ENCODE measurements at places on chromosomes 7 and 10. TPM values are rescaled to one million over a fixed set of nuclear protein-coding genes. Genes with fewer than 3 reads are reported as not detected.

DNA sequence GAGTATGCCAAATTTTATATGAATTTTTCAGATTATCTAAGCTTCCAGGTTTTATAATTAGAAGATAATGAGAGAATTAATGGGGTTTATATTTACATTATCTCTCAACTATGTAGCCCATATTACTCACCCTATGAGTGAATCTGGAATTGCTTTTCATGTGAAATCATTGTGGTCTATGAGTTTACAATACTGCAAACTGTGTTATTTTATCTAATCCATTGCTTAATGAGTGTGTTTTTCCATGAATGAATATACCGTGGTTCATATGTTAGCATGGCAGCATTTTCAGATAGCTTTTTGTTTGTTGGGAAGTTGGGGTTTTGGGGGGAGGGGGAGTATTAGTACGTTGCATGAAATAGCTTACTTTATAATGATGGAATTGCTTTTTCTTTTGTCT is 44.5 kb downstream of the FGFBP3 start:
- H3K27ac ChIP-seq, result no peak overlapping the region
- H3K4me3 ChIP-seq, result no peak overlapping the region
- peaks cover 24% of the 10 kb centered on the region for H3K36me3 ChIP-seq
- H3K27me3 ChIP-seq, result no peaks in the 10 kb centered on the region
- DNase-seq, result no peak
- H3K4me1 ChIP-seq, result no peaks in the 10 kb centered on the region

GRCh38 chr7:125654076-125654475 is 724.5 kb upstream of the POT1 start:
- DNase-seq, result no peak
- no peak overlapping the region for H3K4me3 ChIP-seq
- H3K27me3 ChIP-seq, result no peaks in the 10 kb centered on the region
- H3K27ac ChIP-seq, result no peak overlapping the region
- no peaks in the 10 kb centered on the region for H3K4me1 ChIP-seq
- no peaks in the 10 kb centered on the region for H3K36me3 ChIP-seq

ABI1 gene
- total RNA-seq, result 50.5 TPM

DNA sequence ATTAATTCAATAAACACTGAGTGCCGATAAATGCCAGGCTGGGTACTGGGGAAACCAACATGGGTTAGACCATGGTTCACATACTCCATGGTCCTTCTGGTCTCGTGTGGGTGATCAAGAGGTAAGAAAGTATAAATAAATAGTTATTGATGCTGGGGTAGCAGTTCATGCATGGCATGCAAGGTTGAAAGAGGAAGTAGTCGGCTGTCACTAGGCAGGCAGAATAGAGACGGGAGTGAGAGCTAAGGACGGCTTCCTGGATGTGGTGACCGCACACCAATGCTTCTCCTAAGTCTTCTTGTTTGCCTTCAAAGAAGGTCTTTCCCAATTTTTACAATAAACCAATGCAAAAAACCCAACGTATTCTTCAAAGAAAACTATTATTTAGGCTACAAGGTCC is 208.6 kb downstream of the ADAM12 start:
- H3K27ac ChIP-seq, result no peak overlapping the region
- no peaks in the 10 kb centered on the region for H3K27me3 ChIP-seq
- H3K36me3 ChIP-seq, result no peaks in the 10 kb centered on the region
- DNase-seq, result no peak

DNA sequence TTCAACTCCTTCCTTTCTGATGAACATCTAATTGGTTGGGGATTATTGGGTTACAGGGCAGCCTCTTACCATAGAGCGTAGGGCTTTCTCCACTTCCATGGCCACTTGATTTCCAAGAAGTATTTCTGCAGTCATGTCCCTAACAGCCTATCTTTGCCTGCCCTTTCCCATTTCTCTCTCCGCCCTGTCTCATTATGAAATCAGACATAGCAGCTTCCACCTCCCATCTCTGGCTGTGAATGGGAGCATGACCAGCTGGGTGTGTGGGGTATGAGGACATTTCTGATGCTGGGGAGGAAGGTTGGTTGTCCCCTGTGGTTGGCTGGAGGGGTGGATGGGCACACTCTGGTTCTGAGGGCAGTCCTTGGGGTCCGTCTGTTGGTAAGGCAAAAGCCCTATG is 41.2 kb downstream of the ADCYAP1R1 start:
- no peak for DNase-seq
- H3K4me1 ChIP-seq, result no peaks in the 10 kb centered on the region
- H3K36me3 ChIP-seq, result no peaks in the 10 kb centered on the region
- H3K4me3 ChIP-seq, result no peak overlapping the region

GRCh38 chr10:132538790-132539421 is 1.3 kb downstream of the INPP5A start:
- H3K27ac ChIP-seq, result peak overlapping the region; percentile 83
- no peak for DNase-seq
- H3K4me3 ChIP-seq, result peak overlapping the region; percentile 94
- peaks cover 28% of the 10 kb centered on the region for H3K4me1 ChIP-seq
- no peaks in the 10 kb centered on the region for H3K36me3 ChIP-seq
- H3K27me3 ChIP-seq, result no peaks in the 10 kb centered on the region

GRM3 gene
- total RNA-seq, result not detected

DNA sequence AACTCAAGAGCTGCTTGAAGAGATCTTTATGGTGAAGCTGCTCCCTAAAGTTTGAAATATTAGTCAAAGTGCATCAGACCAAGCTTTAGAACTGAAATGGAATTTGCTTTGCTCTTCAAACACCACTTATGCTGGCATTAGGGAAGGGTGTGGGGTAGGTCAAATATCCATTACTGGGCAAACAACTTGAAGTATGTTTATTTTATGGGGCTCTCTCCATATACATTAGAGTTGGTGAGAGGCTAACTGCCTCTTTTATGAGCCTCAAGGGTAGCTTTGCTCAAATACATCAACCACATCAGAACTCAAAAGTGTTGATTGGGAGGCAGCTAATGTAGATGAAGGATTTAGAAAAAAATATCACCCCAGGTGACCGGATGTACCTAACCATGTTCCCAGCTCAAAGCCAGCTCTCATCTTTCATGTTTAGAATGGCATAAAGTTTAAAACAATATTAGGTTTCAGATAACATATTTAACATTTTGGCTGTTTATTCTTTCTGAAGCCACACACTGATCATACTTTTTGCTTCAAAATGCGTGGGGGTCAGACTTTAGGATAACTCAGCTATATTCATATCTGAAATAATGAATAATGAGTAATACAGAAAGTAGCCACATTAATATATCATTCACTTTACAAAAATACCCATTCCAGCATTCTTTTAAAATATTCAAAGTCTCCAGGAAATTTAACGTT is 318.6 kb downstream of the PTEN start:
- peaks cover 13% of the 10 kb centered on the region for H3K4me1 ChIP-seq
- no peaks in the 10 kb centered on the region for H3K36me3 ChIP-seq
- no peak for DNase-seq

GIMAP6 gene
- total RNA-seq, result 20.3 TPM

DNA sequence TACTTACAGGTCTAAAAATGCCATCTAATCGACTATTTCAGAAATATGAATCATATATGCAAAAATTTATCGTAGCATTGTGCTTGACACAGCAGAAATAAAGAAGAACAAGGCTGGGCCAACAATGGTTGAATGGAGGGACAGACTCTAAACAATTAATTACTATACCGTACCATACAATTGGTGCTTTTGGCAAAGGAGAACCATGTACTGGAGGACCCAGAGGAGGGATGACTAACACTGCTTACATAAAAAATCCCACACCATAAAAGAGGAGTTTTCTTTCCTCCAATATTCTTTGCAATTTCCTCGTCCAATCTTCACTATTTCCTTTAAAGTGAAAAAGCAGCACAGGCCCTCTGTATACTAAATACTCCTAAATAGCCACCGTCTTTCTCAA is 94.1 kb downstream of the SGMS1 start:
- no peaks in the 10 kb centered on the region for H3K36me3 ChIP-seq
- H3K4me1 ChIP-seq, result no peaks in the 10 kb centered on the region
- H3K27me3 ChIP-seq, result no peaks in the 10 kb centered on the region

DNA sequence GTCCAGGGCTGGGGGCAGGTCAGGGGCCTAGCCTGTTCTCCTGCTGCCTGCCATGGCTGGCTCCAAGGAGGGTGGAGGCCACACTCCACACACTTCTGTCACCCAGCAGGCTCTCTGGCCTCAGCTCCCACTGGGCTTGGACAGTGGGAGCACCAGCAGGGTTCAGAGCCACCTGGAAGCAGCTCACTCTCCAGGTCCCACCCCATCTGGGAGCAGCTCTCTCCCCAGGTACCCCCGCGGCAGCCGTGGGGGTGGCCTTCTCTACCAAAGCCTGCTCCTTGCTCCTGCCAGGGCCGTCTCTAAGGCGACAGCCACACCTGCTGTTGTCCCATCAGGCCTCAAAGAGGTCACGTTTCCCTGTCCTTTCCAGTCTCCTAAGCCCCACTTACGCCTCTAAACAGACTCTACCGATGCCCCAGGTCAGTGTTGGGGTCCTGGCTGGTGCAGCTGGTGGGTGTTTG is 142.5 kb upstream of the RET start:
- H3K27me3 ChIP-seq, result no peaks in the 10 kb centered on the region
- H3K4me3 ChIP-seq, result no peak overlapping the region
- H3K4me1 ChIP-seq, result peaks cover 7% of the 10 kb centered on the region
- H3K36me3 ChIP-seq, result no peaks in the 10 kb centered on the region

DNA sequence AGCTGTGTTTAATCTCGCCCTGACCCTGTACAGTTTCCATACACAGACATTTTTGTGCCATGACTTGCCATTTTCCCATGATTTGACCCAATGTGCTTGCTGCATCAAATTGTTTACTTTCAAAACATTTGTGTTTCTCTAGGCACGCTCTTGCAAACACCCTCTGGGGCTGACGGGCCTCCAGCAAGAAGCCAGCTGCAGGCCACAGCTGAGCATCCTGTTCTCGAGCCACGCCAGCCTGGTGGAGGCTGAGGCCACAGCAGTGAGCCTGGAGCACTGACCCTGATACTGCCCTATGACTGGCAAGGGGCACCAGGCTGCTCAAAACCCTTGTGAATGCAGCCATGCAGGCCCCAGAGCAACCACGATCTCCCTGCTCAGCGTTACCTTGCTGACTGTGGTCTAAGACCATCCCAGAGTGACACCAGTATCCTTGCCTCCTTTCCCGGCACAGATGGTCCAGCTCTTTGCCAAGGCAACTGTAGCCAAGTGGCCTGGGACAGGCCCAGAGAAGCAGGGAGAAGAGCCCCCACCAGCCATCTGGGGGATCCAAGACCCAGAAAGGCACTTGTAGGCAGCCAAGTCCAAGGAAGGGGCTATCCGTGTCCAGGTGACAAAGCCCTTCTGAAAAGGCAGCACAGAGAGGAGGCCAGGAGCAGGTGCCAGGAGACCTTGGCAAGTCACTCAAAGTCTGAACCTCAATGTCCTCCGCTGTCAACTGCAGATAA is 78.5 kb downstream of the OAT start:
- no peaks in the 10 kb centered on the region for H3K27me3 ChIP-seq
- peaks cover 17% of the 10 kb centered on the region for H3K4me1 ChIP-seq
- no peak for DNase-seq
- peak overlapping the region; percentile 61 for H3K27ac ChIP-seq

GRCh38 chr7:104230606-104231005 is 22.8 kb upstream of the ORC5 start:
- H3K4me3 ChIP-seq, result no peak overlapping the region
- no peaks in the 10 kb centered on the region for H3K36me3 ChIP-seq
- no peak overlapping the region for H3K27ac ChIP-seq
- H3K27me3 ChIP-seq, result no peaks in the 10 kb centered on the region

DNA sequence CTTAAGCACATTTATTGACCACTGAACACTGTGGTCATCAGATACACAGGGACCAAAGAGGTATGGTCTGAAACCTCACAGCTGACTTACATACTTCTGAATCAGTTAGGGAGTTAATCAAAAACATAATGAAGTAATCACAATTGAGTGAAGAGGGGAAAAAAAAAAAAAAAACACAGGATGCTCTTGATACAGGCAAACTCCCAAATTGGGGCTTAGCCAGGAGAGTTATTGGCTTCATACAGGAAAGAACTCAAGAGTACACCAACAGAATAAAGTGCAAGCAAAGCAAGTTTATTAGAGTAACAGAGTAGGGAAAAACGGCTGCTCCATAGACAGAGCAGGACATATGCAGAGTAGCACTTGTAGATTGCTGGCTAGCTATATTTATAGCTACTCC is 917.0 kb downstream of the CNTNAP2 start:
- no peaks in the 10 kb centered on the region for H3K36me3 ChIP-seq
- H3K4me1 ChIP-seq, result no peaks in the 10 kb centered on the region
- no peak overlapping the region for H3K27ac ChIP-seq
- DNase-seq, result no peak

DNA sequence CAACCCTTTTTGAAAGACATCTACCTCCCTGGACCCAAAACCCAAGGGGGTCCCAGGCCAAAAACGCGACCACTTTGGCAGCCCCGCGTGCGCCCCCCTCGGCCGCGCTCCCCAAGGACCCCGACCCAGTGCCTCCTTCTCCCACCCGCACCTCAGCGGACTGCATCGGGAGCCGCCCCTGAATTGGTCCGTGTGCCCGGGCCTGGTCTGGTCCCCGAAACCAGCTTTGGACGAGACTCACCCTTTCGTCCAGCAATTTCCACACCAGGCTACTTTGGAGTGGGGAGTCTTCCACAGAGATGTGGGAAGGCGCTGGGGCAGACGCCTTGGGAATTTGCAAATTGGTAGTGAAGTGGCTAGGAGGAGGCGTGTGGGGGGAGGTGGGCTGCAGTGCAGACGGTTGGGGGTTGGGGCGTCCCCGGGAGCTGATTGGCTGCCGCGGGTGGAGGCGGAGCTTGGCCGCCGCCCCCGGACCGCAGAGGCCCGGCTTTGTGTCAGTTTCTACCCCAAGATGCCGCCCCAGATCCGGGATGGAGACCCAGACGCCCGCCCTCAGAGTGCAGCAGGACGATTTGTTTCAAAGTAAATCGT is 16.9 kb downstream of the TCAF1 start:
- no peak overlapping the region for H3K27ac ChIP-seq
- peak overlapping the region; percentile 67 for H3K4me3 ChIP-seq
- H3K4me1 ChIP-seq, result peaks cover 6% of the 10 kb centered on the region

EN2 gene
- 0.27 TPM for total RNA-seq

GRCh38 chr7:34567906-34568305 is 90.1 kb upstream of the NPSR1 start:
- H3K27ac ChIP-seq, result no peak overlapping the region
- no peaks in the 10 kb centered on the region for H3K4me1 ChIP-seq
- no peaks in the 10 kb centered on the region for H3K36me3 ChIP-seq
- no peak for DNase-seq
- no peaks in the 10 kb centered on the region for H3K27me3 ChIP-seq

DNA sequence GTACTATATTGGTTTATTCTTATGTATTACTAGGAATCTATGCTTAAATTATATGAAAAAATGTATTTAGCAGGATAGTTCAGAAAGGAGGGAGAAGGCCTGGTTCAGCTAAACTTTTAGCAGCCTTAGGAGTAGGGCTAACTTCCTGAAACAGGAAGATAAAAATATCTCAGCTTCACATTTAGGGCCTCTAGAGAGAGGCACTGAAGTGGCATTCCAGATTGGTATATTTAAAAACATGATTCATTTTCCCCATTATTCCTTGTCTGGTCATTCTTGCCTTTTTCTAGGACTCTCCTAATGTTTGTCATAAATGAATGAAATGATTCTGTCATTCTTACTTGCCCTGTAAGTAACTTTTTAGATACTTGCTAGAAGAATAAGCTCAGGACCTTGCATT is 63.0 kb upstream of the CYP26C1 start:
- H3K4me3 ChIP-seq, result no peak overlapping the region
- DNase-seq, result no peak
- no peaks in the 10 kb centered on the region for H3K27me3 ChIP-seq

SUN3 gene
- total RNA-seq, result not detected

- peaks cover 3% of the 10 kb centered on the region for H3K36me3 ChIP-seq
- H3K27me3 ChIP-seq, result no peaks in the 10 kb centered on the region
- no peaks in the 10 kb centered on the region for H3K4me1 ChIP-seq
- H3K4me3 ChIP-seq, result no peak overlapping the region
- no peak for DNase-seq
Measured at GRCh38 chr7:8035647-8036518, 67.3 kb downstream of the GLCCI1 start.

Data from thoracic aorta (tissue), 2 donors.